ENCODE measurements at places on chromosomes 16 and 17. TPM values are rescaled to one million over a fixed set of nuclear protein-coding genes. Genes with fewer than 3 reads are reported as not detected.
A peak's percentile ranks its signal among the peaks of the same experiment; 100 is the strongest.

- no peak for DNase-seq
These were observed 63.9 kb downstream of the MARCHF10 start for GRCh38 chr17:62744259-62744658.

DNA sequence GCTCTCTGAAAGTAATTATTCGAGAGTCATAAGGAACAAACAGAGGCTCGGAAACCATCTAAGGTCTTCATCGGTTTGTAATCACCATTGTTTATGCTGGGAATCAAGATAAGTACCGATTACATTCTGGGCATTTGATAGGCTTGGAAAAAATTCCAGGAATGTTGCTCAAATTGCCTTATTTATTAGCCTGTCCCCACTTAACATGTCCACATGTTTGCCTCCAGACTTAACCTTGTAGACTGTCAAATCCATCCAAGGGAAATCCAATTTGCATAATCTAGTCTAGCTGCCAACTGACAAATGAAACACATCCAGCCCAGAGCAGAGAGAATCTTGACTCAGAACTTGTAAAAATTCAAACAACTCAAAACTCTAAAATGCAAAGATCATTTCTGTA, 51.3 kb upstream of the TMC5 start:
- no peak for DNase-seq

GRCh38 chr17:54785643-54786268, 114.9 kb upstream of the TOM1L1 start:
- no peak for DNase-seq

GRCh38 chr17:27622986-27623385, 8.0 kb upstream of the LGALS9 start:
- DNase-seq: no peak

- no peak for DNase-seq
These were observed 1.3 kb downstream of the IL34 start for GRCh38 chr16:70647441-70648359.

DNA sequence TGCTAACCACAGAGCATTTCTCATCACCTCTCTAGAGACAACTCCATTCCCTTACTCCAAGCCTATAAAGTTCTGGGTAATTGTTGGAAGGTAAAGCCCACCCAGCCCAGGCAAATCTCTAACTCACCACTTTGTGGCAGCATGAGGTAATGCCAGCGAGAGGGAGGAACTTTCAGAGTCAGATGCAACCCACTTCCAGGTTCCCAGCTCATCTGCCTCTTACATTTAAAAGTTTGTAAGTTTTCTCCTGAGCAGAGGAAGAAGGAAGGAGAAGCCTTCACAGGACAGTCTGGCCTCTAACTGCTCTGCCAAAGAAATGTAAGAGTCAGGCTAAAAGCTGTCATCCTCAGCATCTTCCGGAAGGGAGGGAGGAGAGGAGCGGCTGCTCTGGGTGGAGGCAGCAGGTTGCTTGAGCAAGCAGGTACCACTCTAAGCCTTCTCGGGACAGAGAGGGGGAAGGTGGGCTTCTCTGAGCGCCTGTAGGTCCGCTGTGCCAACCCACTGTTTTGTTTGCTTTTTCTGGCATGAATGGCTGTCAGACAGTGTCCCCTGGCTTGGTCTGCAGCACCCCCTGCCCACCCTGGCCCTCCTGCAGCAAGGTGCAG, 1.0 kb downstream of the ZNF319 start:
- DNase-seq: peak; percentile 82

DNA sequence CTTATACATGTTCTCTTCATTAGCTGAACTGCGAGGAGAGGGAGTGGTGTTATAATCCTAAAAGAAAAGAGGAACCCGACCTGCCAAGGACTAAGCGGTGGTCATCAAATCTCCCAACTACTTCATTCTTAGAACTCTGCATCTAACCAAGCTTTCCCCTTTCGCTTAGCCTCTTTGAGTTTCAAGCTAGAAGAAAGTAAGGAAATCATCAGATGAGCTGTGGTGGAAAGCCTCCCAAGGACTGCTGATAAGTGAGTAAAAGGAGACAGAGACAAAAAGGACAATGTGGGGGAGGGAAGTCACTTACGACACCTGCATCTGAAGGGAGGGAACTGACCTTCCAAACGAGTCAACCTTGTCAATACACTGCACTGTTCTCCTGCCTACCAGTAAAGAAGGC, 121.3 kb downstream of the TRIM37 start:
- no peak for DNase-seq

The MARCHF10 gene
- total RNA-seq: not detected

- no peak for DNase-seq
These were observed 14.1 kb upstream of the ITGAE start for GRCh38 chr17:3815122-3815521.

DNA sequence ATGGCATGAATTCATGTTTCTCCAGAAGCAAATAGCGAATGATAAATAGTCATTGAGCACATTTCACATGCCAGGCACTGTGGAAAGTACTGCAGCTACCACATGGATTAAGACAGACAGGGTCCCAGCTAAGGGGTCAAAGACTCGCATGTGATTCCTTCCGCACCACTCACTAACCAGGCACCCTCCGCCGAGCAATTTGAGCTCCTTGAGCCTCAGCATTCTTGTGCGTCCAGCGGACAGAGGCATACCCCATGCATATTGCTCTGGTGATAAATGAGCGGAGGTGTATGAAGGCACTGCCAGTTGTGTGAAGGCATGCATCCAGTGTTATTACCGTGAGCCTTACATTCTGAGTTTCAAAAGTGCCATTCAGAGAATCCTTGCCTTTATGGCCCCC, 358.7 kb downstream of the HS3ST4 start:
- DNase-seq: no peak

The FLII gene
- total RNA-seq: 266 TPM

- DNase-seq: no peak
These were observed 4.1 kb upstream of the NHERF1 start for GRCh38 chr17:74744349-74744713.

- no peak for DNase-seq
These were observed 6.0 kb upstream of the DPEP1 start for GRCh38 chr16:89607453-89607852.

- peak; percentile 74 for DNase-seq
These were observed 716 bp downstream of the TMEM94 start for GRCh38 chr17:75457047-75457654.

The CPNE7 gene
- total RNA-seq: 56.0 TPM

GRCh38 chr17:82242698-82242976, 13.8 kb downstream of the SLC16A3 start:
- DNase-seq: no peak

GRCh38 chr17:82241183-82241925, 12.5 kb downstream of the SLC16A3 start:
- DNase-seq: peak; percentile 65

The UTS2R gene
- 0.14 TPM for total RNA-seq

The TMEM94 gene
- total RNA-seq: 69.5 TPM

DNA sequence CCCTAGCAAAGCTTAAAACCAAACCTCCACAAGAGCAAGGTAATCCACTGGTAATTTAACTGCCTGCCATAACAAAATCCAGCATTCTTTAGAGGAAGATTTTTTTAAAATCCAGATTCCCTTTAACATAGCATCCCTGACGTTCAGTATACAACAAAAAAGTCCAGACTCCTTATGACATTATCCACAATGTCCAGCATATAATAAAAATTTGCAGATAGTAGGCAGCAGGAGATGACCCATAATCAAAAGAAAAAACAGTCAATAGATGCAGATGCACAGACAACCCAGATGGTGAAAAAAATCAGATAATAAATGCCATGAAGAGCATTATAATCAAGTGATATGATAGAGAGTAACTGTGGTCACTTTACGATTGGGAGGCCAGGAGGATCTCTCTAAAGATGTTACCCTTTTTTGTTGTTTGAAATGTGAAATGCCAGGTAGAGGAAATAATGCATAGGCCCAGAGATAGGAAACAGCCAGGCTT, 33.2 kb downstream of the MRC2 start:
- no peak for DNase-seq

- DNase-seq: no peak
These were observed 4.1 kb downstream of the SYNRG start for GRCh38 chr17:37605081-37605480.

DNA sequence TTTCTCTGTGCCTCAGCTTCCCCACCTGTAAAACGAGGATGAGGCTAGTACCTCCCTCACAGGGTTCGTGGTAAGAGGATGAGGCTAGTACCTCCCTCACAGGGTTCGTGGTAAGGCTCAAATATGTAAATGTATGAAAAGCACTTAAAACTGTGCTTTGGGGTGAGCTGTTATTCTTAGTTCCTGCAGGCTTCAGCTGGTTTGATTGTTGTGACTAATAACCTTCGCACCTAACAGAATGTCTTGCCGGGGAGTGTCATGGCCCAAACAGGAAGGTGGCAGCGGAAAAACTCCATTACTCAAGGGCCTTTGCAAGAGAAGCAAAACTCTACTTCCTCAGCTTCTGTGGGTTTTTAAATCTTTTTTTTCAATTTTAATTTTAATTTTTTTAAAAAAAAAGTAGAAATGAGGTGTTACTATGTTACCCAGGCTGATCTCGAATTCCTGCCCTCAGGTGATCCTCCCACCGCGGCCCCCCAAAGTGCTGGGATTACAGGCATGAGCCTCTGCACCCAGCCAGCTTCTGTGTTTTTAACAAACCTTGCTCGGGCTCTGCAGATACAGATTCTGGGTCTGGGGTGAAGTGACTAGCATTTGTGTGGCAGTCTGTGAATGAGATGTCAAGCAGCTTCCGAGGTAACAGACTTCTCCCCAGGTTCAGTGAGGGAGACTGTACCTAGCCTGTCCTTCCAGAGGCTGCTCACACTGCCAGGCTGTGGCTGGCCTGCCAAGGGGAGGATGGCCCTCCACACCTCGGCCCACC, 103.0 kb downstream of the RAB11FIP4 start:
- DNase-seq: peak; percentile 89

DNA sequence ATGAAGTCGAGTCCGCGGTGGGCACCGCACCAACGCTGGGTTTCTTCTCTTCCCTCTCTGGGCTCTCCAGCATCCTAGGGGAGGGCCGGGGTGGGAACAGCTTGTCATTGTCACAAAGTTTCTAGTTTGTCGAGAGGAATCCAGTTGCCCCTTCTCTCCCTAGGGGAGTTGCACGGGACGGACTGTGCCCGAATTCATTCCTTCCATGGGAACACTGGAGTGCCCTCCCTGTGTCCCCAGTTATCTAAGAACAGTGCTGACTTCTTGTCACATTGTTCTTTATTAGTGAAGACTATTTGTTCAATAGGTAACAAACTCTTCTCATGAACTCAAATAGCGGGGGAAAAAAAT, 1.2 kb downstream of the KLHL36 start:
- DNase-seq: no peak

- peak; percentile 89 for DNase-seq
These were observed 792 bp downstream of the PPP1R9B start for GRCh38 chr17:50149417-50150353.

- no peak for DNase-seq
These were observed 78.0 kb upstream of the DOC2B start for GRCh38 chr17:259341-259976.

DNA sequence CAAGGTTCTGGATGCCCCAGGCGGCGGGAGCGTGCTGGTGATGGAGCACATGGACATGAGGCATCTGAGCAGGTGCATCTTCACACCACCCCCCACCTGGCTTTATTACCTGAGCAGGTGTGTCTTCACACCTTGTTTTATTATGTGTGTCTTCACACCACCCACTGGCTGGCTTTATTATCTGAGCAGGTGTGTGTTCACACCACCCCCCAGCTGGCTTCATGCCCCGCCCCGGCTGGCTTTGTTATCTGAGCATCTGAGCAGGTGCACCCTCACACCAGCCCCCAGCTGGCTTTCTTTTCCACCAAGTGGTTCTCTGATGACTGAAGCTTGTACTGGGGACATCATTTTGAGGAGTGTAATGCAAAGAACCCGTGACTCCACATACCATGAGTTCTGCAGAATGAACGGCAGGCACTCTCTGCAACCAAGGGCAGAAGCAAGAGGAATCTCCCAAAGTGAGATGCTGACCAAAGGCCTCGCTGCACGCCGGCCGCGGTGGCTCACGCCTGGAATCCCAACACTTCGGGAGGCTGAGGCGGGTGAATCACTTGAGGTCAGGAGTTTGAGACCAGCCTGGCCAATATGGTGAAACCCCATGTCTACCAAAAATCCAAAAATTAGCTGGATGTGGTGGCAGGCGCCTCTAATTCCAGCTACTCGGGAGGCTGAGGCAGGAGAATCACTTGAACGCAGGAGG, 2.6 kb downstream of the FN3KRP start:
- DNase-seq: no peak

- DNase-seq: peak; percentile 69
These were observed 119.1 kb downstream of the FTO start for GRCh38 chr16:53822936-53823529.

The MAF gene
- 62.8 TPM for total RNA-seq

The TPSG1 gene
- not detected for total RNA-seq

The SLC7A5 gene
- 408 TPM for total RNA-seq

The ACAP1 gene
- total RNA-seq: 275 TPM

DNA sequence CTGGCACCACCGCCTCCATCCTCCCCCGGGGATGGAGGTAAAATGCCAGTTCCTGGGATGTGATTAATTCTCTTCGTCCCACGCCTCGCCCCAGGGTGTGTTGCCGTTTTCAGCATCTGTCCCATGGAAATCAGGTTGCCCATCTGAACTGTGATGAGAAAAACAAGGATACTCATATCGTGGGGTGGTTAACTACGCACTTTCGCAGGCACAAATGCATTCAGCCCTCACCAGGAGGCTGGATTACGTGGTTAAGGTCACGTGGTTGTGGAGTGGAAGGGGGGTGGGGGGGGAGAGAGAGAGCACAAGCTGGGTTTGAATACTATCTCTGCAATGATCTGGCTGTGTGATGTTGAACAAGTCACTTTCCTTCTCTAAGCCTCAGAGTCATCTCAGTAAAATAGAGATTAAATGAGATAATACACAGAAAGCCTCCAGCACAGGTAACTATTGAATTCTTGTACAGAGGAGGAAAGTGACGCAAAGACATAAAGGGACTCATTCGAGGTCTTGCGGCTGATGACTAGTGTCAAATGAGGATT, 74.7 kb downstream of the BMERB1 start:
- DNase-seq: peak; percentile 67

The CNGB1 gene
- not detected for total RNA-seq

DNA sequence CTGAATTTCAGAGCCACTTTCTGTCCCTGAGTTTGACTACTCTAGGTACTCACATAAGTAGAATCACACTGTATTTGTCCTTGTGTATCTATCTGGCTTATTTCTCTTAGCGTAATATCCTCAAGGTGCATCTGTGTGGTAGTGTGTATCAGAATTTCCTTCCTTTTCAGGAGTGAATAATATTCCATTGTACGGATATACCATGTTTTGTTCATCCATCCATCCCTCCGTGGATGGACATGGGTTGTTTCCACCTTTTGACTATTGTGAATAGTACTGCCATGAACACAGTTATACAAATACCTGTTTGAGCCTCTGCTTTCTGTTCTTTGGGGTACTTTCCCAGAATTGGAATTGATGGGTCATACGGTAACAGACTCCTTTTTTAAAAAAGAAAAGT, 111.7 kb downstream of the PITPNC1 start:
- no peak for DNase-seq

- no peak for DNase-seq
These were observed 6.7 kb upstream of the RPL38 start for GRCh38 chr17:74196541-74197317.

The CCDC102A gene
- total RNA-seq: 6.7 TPM

DNA sequence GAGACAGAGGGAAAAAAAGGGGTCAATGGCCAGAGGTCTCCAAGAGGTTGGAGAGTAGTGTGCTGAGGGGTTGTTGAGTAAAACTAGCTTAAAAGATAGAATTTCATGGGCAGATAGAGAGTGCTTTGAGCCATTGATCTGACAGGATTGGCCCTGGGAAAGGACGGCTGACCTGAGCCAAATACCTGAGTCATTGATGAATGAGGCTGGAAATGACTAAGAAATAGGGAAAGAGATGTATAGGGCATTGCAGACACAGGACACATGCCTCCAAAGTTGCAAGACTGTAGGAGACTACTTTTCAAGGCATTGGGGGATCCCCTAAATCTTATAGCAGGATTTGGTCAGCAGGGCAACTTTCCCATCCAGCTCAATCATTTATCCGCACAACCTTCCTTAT, 168.7 kb downstream of the ABCC12 start:
- DNase-seq: no peak
